Stimulated activated CD8-positive, alpha-beta memory T cell treated with anti-CD3 and anti-CD28 coated beads, Interleukin-4, amount 100 ng/mL, for 1 hour (primary cell): ENCODE measurements at places on chromosomes 2 and 18.

DNA sequence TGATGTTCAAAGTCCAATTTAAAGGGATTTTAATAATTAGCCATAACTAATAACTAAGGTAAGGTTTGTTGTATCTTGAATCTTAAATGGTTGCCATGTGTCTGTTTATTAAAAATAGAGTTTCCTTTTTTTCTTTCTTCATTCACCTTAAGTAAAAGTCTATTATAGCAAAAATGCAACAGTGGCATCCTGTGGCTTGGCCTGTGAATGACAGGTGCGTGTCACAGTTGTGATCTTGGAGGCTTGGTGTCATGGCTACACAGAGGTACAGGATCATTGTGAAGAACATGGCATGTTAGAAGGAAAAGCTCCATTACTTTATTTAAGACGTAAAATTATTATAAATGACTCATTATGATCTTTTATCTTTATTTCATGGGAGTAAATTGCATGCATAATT, 246.1 kb downstream of the BCL2 start:
- no peak for DNase-seq

DNA sequence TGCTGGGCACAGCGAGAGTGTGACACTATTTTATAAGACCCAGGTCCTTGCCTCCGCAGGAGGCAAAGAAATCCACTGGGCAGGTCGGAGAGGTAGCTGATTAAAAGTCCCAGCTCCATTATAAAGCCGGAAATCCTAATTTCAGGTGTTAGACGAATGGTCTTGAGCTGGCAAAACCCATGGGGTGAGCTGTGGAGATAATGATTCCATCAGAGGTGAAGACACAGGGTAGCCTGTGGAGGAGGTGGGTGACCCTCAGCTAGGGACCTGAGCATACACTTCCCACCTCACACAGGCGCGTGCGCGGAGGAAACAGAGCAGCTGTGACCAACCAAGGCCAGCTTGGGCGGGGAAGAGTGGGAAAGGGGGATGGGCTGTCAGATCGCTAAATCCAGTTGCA, 201.7 kb upstream of the CXCR4 start:
- no peak for DNase-seq

- no peak for DNase-seq
Measured at GRCh38 chr18:5973099-5973498, 77.8 kb upstream of the TMEM200C start.

DNA sequence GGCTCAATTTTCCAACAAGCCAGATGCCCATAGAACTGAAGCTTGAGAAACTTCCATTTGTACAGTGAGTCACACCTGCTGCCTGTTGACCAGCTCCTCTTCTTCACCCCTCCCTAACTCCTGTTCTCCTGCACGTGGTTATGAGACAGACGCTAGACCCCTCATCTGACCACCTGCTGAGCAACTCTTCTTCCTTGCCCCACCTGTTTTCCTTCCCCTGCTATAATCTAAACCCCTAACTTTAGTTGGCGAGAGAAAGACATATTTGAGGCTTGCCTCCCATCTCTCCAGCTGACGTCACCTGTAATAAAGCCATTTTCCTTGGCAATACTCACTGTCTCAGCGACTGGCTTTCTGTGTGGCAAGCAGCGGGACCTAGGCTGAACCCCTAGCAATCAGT, 22.3 kb upstream of the ITM2C start:
- no peak for DNase-seq

- DNase-seq = no peak
Measured at GRCh38 chr2:19141234-19142004, 217.0 kb downstream of the OSR1 start.

- DNase-seq = no peak
Measured at GRCh38 chr2:52345082-52345481, 1313.2 kb upstream of the NRXN1 start.
